ENCODE measurements at places on chromosomes 13 and 19. TPM values are rescaled to one million over a fixed set of nuclear protein-coding genes. Genes with fewer than 3 reads are reported as not detected.

GRCh38 chr19:55309448-55309847, 15.7 kb downstream of the TMEM150B start:
- DNase-seq: no peak

GRCh38 chr13:98656223-98656622, 79.3 kb upstream of the STK24 start:
- DNase-seq: no peak

DNA sequence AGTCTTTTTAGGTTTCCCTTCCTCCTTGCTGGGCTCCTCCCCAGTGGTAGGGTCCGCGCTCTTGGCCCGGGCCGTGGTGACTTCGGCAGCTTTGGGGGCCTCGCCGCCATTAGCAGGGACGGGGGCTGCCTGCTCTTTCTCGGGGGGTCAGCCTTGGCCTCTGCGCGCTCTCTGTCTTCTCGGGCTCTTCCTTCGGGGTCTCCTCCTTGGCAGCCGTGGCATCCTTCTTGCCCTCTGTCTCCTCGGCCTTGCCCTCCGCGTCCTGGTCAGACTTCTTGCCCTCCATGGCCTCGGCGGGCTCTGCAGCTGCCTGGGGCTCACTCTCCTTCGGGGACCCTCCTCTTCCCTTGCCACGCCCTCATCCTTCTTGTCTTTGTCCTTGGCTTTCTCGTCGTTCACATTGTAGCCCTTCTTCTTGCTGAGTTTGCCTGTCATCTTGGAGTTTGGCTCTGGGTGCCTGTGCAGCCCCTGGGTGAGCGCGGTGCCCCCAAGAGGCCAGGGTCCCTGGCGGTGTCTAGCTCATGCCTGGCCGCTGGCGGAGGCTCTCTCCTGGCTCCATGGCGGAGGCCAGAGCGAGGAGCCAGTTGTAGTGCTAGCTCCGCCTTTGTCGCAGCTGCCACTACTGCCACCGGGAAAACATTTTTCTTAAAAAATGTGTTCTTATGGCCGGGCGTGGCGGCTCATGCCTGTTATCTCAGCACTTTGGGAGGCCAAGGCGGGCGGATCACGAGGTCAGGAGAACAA, 283.0 kb upstream of the SGCG start:
- DNase-seq: no peak

- peak; percentile 42 for DNase-seq
Observed at GRCh38 chr13:50910485-50910805, 854 bp downstream of the RNASEH2B start.

DNA sequence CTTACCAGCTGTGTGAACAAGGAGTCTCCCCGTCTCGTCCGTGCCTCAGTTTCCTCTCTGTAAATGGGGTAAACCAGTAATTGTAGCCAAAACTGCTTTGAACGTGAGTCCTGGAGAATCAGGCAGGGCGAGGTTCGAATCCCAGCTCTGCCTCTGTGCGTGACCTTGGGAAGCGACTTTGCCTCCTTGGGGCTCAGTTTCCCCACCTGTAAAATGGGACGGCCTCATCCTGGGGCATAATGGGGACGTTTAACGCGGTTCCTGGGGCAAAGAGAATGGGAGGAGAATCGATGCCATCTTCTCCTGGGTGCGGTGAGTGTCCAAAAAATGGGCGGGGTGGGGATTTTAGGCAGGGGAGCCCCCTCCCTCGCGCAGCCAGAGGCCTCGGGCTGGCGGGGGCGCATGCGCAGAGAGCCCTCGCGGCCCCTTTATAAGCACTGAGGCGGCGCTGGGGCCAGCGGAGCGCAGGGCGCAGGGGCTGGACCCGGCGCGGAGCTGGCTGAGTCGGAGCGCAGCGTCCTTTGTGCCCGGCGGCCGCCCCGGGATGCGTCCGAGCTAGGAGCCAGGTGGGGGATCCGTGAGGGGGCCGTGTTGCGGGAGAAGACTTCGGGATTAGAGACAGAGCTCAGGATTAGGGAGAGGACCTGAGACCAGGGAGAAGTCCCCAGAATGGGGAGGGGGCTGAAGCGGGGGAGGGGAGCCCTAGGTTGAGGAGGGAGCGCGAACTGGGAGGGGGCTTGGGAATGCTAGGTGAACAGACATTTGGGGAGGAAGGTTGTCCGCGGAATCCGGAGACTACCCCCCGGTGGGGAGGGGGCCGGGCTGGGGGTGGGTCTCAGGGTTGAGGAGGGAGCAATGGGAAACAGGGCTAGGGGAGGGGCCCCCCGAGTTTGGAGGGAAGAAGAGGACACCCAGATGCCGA, at the start of gene NCAN:
Gene NCAN (plus strand): TSS at position 460 of the 922 bp plus-strand sequence. CDS start 4,996 bp downstream, outside the sequence.
- DNase-seq: peak; percentile 90

GRCh38 chr19:45820413-45821102, 5.5 kb upstream of the RSPH6A start:
- DNase-seq: no peak

DNA sequence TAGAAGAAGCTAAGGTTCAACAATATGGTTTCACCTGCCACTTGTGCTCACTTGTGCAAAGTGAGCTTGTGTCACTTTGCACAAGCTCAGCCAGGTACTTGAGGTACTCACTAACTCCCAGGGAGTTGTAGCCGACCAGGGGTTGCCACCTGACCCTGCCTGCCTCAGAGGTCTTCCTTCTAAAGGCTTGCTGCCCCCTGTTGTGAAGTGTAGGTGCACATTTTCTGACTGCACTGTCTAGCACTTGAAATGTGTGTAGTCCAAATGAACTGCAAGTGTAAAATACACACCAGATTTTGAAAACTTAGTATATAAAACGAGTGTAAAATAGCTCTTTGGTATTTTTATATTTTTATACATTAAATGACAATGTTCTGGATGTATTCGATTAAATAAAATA, 230.8 kb downstream of the DLEU7 start:
- no peak for DNase-seq

GRCh38 chr13:111474136-111475002, 153.9 kb downstream of the TEX29 start:
- DNase-seq: peak; percentile 74

GRCh38 chr19:10478476-10478875, 24.7 kb downstream of the KEAP1 start:
- DNase-seq: no peak

DNA sequence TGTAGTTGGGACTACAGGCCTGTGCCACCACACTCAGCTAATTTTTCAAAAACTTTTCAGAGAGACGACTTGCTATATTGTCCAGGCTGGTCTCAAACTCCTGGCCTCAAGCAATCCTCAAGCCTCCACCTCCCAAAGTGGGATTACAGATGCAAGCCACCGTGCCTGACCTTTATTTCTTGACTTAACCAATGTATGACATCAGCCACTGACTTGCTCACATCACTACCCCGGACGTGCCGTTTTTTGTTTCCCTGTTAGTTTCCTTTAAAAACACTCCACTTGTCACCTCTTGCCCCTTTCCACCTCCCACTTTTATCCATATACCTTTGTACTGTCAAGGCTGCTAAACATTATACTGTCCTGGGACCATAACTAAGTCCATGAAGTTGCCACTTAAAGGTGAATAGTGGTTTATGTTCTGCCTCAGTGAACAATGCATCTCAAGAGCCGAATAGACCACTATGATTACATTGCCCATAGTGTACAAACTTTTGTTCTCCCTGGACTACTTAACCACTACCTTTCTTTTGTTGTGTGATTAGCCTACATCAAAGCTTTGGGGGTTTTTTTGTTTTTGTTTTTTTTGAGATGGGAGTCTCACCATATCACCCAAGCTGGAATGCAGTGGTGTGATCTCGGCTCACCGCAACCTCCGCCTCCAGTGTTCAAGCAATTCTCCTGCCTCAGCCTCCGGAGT, 2.3 kb upstream of the EPHX3 start:
- no peak for DNase-seq

- DNase-seq: no peak
Observed at GRCh38 chr13:28356561-28357021, 138.3 kb downstream of the FLT1 start.

DNA sequence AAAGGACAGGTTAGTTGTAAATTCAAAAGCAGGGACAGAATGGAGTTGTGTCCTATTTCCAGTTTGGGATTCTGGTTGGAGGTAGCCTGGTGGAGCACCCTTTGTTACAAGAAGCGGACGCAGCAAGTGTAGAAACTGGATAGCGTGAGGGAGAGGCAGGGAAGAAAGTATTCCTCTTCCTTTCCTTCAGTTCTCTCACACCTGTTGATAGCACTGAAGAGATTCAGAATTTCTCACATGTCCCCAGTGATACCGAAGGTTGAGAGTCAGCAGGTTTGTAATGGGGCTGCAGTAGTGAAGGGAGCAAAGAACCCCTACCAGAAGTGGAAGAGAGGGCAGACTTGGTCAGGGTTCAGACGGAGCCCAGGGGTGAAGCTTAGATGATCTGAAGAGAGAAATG, 399.2 kb downstream of the SPRY2 start:
- no peak for DNase-seq

DNA sequence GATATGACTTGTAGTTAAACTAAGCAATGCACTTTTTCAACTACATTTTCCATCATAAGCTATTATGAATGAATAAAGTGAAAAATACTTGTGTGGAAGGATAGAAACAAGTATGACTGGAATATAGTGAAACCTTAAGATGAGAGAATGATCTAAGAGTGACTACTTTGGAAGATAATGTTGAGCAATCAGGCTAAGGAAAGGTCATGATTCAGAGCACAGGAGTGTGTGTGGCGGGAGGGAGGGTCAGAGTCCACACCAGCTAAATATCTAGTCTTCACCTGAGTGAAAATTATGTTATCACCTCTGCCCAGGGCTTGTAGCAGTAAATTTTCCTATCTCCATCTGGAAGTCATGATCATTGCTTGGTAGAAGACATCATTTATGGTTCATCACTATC, 833.4 kb upstream of the ATXN8OS start:
- no peak for DNase-seq

- DNase-seq: no peak
Observed at GRCh38 chr19:47107202-47107952, 6.2 kb downstream of the ZC3H4 start.

DNA sequence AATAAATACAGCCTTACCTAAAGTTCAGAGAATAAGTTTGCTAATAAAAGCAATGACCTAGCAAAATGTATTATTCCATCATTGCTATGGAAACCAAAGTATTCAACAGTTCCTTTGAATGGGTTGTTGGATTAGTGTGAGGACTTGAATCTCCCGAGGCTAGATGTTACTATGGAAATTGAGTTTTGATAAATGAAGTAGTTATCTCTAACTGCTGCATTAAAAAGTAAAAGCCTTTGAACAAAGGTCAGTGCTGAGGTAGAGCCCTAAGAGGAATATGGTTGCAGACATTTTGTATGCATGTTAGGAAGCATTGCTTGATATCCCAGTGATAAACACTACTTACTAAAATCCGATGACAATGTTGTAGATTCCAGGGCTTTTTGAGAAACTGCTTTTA, 6.2 kb downstream of the KLF5 start:
- no peak for DNase-seq

DNA sequence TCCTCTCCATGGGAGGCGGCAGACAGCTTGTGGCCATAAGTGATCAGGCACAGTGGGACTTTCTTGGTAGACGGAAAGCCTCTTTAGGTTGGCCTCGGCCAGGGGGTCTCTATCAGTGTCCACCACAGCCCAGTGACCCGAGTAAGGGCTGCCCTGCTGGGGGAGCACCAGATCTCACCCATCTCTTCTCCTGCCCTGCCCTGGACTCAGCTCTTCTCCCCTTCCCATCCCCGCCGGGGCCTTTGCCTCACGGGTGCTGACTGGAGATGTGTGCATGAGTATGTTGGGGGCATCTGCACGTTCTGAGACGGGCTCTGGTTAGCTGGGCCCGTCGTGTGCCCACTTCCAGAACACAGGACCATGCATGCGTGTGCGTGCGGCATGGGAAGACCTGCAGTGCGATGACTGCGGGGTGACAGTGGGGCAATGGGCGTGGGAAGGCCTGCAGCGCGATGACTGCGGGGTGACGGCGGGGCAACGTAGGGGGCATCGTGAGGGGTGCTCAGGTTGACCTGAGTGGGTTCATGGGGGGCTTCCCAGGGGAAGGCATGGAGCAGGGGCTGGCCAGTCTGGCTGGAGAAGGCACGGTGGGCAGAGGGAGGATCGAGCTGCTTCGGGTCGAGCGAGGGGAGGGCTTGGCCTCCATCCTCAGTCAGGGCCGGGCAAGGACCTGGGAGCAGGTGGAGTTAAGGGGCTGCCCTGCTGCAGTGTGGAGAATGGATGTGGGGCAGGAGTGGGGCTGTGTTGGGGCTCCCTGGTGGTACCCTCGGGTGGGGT, 15.9 kb downstream of the EPN1 start:
- DNase-seq: no peak

GRCh38 chr19:2296141-2296540, 11.8 kb downstream of the LINGO3 start:
- no peak for DNase-seq

DNA sequence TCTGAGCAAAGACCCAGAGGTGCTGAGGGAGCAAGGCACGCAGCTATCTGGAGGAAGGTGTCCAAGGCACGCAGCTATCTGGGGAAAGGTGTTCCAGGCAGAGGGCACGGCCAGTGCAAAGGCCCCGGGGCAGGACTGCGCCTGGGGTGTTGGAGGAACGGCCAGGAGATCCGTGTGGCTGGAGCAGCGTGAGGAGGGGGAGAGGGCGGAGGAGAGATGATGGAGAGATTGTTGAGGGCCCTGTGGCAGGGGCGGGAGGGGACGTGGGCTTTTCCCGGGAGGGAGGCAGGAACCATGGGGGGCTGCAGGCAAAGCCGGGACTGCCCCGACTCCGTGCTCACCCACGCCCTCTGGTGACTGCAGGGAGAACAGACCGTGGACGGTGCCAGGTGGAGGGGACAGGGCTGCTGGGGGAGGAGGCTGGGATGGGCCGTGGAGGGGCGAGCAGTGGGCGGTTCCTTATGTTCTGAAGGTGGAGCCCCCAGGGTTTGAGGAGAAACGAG, 13.3 kb upstream of the MISP start:
- DNase-seq: peak; percentile 63

DNA sequence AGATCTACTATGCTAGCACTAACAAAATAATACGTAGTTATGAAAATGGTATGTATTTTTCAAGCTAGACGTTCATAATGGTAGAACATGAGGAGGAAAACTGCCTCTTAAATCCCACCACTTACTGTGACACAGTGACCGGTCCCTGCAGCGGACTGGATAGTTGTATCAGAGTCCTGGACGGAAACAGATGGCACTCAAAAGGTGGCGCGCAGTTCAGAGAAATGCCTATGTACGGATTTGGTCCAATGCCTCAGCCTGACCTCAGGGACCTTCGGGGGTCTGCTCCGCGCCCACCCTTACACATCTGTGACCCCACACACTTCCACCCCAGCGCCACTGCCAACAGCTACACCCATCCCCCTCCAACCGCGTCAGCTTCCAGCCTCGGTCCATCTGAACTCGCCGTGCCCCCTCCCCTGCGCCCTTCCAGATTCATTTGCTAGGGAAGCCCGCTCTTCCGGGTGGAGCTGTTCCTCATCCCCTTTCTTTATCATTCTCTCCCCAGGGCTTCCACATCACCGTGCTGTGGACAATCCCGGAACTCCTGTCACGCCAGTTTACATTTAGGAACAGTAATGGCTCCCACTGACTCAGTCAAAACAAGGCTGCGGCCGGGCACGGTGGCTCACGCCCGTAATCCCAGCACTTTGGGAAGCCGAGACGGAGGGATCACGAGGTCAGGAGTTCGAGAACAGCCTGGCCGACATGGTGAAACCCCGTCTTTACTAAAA, 792 bp upstream of the LENG8 start:
- peak; percentile 75 for DNase-seq

GRCh38 chr19:51120160-51120559, 4.5 kb upstream of the SIGLEC9 start:
- no peak for DNase-seq

CHST8 gene
- 0.92 TPM for total RNA-seq

KLK7 gene
- total RNA-seq: 0.28 TPM

ZNF254 gene
- 51.9 TPM for total RNA-seq

N4BP2L2 gene
- 86.2 TPM for total RNA-seq

CGB1 gene
- total RNA-seq: not detected

N4BP2L1 gene
- total RNA-seq: 1.2 TPM

GAPDHS gene
- not detected for total RNA-seq

KIR2DL4 gene
- total RNA-seq: not detected

PTPRS gene
- total RNA-seq: 403 TPM

KLK6 gene
- not detected for total RNA-seq

LNX2 gene
- 15.1 TPM for total RNA-seq

UNC13A gene
- 0.77 TPM for total RNA-seq

Data from neural progenitor cell (in vitro differentiated cells).